ENCODE measurements at places on chromosomes 13 and 19.

DNA sequence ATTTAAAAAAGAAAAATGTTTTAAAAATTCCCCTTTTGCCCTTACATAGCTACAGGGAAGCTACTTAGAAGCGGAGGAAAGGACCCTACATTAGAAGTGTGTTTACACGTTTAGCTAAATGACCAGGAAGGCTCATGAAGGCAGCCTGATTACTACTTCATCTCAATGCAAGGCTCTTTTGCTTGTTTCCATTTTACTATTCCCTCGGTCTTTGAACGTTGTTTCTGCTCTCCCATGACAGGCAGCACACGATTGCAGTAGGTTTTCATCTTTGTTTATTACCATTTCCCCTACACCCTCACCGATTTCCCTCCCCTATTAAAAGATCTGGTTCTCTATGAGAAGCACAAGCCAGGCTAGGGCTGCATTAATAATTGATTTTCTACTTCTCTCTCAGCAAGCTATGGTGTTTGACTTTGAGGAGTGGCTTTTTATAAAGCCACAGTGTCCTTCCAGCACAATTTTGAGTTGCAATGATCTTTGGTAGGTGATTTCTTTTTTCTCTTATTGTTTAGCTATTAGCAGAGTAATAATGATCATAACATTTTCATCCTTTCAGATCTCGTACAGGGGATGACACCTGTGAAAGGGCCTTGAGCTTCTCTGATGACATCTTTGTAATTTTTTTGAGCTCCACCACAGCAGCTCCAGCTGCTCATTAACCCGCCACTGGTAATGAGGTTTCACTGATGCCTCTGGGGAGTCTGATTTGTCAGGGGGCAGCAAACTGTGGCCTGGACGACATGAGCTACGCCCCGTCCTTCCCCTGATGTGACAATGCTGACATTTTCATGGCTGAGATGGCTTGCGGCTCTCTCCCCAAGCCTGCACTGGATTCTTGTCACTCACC is 670.3 kb downstream of the UQCRFS1 start:
- no peak for DNase-seq

DNA sequence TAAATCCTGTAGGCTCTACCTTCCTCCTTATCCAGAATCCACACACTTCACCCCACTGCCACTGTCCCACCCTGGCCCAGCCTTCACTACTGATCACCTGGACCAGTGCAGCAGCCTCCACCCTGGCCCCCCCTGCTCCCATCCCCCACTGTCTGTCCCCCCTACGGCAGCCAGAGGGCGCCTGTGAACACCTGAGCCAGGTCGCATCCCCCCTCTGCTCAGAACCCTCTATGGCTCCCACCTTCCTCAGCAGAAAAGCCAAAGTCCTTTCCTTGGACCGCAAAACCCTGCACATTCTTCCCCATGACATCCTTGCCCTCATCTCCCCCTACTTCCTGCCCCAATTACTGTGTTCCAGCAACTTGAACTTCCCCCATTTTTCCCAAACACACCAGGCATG is 20.6 kb downstream of the ELAVL3 start:
- no peak for DNase-seq

GRCh38 chr13:98460516-98460915 is 116.4 kb downstream of the STK24 start:
- no peak for DNase-seq

- DNase-seq: no peak
These were observed 126.0 kb upstream of the VSTM2B start for GRCh38 chr19:29399804-29400203.

DNA sequence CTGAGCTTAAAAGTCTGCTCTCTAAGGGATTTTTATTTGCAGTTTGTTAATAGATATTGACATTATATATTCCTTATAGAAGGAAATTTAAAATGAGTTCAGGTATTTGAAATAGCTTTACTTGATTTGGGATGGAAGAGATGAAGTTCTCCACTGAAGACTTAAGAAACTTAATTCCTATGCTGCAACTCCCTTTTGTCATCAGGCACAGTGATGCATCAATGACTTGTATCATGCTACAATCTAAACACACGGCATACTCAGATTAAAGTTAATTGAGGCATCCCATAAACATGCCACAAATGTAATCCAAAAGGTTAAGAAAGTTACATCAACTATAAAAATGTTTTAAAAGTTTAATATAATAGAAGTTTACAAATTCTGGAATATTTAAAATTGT is 109.0 kb downstream of the STARD13 start:
- DNase-seq: no peak

DNA sequence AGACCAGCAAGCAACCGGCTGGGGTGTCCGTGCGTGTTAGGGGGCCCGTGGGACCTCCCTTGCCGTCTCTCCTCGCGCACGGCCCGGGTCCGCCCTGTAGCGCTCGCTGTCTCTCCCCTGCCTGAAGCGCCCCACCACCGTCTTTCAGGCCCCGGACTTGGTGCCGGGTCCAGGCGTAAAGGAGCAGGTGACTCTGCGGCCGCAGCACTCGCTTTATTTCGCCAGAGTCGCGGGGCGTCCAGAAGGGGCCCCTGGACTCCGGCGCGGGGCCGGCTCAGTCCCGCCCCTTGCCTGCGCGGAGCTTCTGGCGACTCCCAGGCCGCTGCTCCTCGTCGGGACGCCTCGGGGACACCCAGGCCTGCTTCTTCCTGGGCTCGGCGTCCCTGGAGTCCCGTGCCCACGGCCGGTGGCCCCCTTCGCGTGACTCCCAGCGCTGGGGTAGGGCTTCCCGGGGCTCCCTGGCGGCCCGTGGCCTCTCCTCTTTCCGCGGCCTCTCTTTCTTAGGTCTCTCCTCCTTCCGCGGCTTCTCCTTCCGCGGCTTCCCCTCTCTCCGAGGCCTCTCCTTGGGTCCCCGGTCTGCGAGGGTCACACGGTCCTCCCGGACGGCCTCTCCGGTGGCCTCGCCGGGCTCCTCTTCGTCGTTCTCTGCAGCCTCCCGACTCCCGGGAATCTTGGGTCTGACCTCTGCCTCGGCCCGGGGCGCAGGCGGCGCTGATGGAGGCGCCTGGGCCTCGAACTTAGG is 3.1 kb downstream of the AMH start:
- DNase-seq: no peak

GRCh38 chr13:83498045-83498444 is 384.2 kb downstream of the SLITRK1 start:
- DNase-seq: no peak

GRCh38 chr13:82627183-82627582 is 1255.1 kb downstream of the SLITRK1 start:
- DNase-seq: no peak

GRCh38 chr19:2994588-2995131 is 17.3 kb downstream of the TLE6 start:
- no peak for DNase-seq

- DNase-seq: no peak
These were observed at the start of gene ACP4 for GRCh38 chr19:50790396-50790795. Gene ACP4 (plus strand): TSS chr19:50790415. CDS start chr19:50790415, 0 bp downstream.

- no peak for DNase-seq
These were observed 1.6 kb upstream of the KMT2B start for GRCh38 chr19:35715981-35716800.

- no peak for DNase-seq
These were observed 98.9 kb upstream of the SIAH3 start for GRCh38 chr13:45950386-45951000.

GRCh38 chr19:40640744-40641143 is 39.6 kb downstream of the LTBP4 start:
- DNase-seq: no peak

DNA sequence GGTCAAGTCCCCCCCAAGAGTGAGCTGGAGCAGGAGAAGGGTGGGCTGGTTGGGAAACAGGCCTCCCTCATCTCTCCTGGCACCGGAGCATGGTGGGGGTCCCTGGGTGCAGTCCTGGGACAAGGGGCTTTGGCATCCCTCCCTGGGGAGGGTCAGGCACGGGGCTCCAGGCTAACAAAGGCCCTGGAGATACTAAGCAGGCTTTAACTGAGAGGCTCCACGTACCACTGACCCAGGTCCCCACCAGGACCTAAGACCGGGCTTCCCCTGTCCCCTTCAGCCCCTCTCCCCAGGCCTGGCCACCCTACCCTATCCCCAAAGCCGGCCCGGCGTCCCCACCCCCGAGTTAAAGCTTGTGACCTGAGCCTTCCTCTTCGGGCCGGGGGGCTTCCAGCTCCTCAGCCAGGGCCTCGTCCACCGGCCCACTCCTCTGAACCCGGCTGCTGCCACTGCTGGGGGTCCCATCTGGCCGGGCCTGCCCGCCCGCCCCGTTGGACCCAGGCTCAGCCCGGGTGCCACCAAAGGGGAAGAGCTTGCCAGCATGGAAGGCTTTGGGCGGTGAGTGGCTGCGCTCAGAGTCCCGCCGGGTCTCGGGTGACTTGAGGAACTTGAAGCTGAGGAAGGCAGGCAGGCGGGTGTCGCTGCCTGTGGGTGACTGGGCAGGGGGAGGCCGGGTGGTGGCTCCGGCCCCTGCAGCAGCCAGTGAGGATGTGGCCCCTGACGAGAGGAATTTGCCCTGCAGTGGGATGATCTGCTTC is 10.1 kb downstream of the ANO8 start:
- DNase-seq: no peak

- DNase-seq: no peak
These were observed 9.9 kb downstream of the STOML3 start for GRCh38 chr13:38980750-38981078.

Data from CD4-positive, alpha-beta T cell treated with Interleukin-1 beta for 1 hour (primary cell).